Stomach (tissue), 19 donors: ENCODE measurements at places on chromosomes 5 and 9.

GRCh38 chr5:102279711-102280110 lies 16.4 kb downstream of the SLCO4C1 start:
- no peak for DNase-seq

- no peak for DNase-seq
Measured at GRCh38 chr5:79886925-79887655, 104.0 kb downstream of the MTX3 start.

DNA sequence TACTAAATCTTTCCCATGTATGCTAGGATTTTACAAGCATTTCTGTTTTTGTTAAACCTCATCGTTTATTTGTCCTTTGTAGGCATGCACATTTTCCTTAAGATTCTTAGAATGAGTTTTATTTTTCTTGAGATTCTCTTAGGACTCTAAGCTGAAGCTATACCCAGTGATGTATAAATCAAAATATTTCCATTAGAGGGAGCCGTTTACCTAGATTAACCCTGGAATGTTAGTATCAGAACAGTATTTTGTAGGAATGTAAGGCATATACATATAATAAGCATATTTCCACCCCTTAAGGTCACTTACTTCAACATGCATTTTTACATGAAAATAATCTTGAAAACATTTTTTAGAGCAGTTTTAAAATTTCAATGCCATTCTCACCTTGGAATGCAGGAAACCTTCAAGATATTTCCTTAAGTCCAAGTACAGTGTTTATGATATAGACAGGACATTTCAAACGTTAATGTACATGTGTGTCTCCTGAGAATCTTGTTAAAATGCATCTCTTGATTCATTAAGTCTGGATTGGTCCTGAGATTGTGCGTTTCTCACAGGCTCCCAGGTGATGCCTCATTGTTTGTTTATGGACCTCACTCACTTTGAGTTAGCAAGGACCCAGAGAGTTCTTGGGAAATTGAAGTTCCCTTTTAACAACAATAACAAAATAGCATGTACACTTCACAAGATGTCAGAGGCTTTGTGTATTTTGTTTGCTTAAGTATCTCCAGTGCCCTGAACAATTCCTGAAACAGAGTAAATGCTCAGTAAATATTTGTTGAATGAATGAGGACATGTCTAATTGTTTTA lies 34.9 kb upstream of the FCHO2 start:
- DNase-seq, result no peak

- no peak for DNase-seq
Measured at GRCh38 chr5:90551376-90551775, 7.2 kb upstream of the ADGRV1 start.

DNA sequence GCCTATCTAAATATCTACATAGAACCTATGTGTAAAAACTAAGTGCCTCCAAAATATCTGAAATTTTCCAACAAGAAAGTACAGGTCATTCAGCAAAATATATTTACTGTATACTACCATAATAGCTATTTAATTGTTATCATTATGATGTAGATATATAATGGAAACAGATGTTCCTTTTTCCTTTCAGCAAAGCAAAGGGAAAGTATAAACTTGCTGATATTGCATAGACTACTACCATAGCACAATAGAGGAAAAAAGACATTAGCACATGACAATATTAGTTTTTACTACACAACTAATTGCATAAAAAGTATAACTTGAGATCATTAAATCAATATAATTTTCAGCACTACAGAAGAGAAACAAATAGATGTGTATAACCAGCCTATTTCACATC lies 14.9 kb downstream of the NR2F1-AS1 start:
- DNase-seq, result no peak

DNA sequence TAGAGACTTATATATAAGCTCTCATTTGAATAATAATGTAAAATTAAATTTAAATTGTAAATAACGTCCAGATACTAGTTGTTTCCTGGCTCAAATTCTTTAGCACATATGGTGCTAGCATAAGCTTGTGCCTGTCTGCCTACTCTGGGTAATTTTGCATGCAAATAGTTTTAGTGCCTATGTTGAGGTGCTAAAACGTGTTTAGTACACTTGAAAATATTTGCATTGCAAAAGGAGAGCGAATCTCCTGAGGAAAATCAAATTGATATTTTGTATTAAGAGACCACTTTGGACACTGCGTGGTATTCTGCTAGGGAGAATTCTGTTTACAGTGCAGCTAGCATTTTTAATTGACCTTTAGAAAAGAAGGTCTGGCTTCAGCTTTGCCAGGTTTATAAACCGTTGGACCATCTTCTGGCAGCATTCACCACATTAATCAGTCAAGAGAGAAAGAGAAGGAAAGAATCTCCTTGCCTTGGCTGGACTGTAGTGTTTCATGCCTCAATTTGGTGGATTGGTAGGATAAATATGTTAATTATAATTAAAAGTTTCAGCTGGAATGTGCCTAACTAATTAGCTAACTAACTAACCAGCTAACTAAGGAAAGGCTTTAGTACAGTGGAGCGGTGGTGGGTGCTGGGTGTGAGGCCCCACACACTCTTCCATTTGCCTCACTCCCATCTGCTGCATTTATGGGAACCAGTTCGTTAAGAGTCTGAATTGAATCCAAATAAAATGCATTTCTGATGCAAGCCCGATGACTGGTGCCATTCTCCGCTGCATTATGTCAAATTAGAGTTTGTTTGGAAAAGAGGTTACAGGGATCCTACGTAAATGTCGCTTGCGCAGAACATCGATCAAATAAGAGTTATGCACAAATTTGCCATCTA lies 150.1 kb upstream of the MPDZ start:
- DNase-seq, result no peak

GRCh38 chr9:112002131-112002846 lies 105.7 kb downstream of the UGCG start:
- DNase-seq, result peak; percentile 48
